ENCODE measurements at places on chromosomes 2 and 18.

DNA sequence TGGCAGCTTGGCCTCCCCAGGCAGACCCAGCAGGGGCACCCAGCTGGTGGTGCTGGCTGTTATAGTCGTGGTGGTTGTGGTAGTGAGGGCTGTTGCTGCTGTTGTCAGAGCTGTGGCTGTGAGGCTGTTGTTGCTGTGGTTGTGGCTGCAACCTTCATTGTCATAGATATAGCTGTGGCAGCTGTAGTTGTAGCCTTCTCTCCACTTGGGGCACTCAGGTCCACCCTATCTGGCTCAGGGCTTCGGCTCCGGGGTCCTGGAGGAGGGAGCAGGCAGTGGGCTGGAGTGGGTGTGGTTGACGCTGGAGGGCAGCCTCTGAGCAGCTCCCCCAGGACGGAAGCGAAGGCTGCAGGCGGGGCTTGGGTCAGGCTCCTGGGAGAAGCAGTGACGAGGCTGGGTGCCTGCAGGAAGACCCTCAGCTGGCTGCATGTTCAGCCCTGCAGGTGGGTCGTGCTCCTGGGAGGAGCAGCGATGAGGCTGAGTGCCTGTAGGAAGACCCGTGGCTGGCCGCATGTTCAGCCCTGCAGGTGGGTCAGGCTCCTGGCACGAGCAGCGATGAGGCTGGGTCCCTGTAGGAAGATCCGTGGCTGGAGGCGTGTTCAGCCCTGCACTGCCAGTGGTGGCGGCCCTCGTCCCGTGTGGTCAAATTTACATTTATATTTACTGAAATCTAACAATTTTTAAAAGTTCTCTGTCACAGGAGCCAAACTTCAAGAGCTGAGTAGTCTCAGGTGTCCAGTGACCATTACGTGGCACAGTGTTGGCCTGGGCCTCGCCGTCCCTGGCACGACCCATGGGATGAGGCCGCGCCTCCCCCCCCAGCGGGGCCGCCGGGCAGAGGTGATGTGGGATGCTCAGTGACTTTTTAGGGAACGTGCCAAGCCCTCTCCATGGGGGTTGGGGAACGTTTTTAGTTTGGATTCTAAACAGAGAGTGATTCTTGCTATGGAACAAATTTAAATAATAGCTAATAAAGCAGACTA, 79.2 kb upstream of the PXDN start:
- no peak for DNase-seq

GRCh38 chr2:120526047-120526562, 180.2 kb downstream of the INHBB start:
- DNase-seq, result no peak

GRCh38 chr2:35503738-35504199, 851.8 kb upstream of the CRIM1 start:
- DNase-seq, result no peak

- DNase-seq, result no peak
Measured at GRCh38 chr18:62179213-62179612, 7.6 kb downstream of the PIGN start.

- no peak for DNase-seq
Measured at GRCh38 chr2:241574911-241575623, 16.5 kb downstream of the BOK start.

GRCh38 chr2:130790804-130791616, 35.7 kb downstream of the AMER3 start:
- no peak for DNase-seq

GRCh38 chr2:222609381-222609780, 46.5 kb downstream of the FARSB start:
- DNase-seq, result no peak

DNA sequence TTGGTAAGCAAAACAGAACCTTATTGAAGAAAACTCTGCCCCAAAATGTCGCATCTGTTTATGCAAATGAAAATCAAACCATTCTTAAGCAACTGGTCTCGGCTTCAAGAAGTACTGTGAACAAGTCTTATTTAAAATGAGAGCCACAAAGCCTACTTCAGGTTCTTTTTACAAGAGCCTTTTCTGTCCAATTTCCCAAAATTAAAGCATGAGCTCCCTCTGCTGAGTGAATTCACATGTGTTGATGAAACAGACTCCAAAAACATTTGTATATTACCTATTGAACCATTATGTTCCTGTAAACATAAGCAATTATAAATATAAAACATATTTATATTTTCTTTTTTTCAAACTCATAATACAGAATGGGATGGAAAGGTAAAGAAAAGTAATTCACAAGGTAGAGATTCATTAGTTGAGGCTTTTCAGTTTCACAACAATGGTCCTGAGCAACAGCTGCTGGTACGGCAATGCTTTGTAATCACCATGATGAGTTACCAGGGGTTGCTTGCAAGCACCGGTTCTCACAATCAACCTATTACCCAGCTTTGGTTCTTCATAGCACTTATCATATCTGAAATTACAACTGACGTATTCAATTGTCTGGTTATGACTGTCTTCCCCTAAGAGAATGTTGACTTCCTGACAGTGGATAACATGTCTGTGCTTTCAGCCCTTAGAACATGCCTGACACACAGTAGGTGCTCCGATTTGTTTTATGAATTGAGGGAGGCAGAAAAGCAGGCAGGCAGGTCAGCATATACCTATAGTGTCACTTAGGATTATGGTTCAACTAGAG, 108.4 kb upstream of the BZW1 start:
- no peak for DNase-seq

- no peak for DNase-seq
Measured at GRCh38 chr2:134457765-134458472, 204.0 kb downstream of the MGAT5 start.

DNA sequence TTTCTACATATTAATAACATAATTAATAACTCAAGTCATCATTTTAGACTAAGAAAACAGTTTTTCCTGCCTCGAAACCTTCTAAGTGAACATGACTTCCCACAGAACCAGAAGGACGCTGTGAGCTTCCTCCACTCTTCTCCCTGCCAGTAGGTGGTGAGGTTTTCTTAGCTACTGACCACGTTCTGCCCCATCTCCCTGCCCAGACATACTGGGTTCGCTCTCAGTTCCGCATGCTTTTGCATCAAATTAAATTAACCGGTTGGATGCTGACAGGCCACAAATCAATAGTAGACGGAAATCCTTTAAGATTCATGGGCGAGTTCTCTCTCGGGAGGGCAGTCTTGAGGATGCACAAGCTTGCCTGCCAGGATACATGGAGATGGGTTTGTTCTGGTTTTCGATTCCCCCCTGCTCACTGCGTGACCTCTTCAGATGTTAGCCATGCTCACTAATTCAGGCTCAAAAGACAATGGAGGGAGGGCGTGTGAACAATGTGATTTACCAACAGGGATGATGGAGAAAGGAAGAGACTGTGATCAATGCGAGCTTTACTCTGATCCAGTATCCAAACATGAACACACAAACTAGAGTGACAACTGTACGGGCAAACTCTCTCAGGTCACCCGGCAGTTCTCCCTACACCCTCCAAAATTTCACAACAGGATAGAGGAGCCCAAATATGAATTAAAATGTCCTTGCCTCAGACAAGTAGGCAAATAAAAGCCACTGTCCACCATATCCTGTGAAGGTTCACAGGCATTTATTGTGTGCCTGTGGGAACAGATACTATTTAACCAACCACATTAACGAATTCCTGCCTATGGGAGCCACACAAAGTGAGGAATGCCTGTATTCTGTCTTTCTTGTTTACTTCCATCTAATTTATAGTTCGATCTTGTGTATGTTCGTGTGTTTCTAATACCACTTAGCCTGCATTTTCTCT, 375.7 kb downstream of the EIPR1 start:
- DNase-seq, result no peak

GRCh38 chr2:211364911-211365310, 808.5 kb downstream of the CPS1 start:
- DNase-seq, result no peak

DNA sequence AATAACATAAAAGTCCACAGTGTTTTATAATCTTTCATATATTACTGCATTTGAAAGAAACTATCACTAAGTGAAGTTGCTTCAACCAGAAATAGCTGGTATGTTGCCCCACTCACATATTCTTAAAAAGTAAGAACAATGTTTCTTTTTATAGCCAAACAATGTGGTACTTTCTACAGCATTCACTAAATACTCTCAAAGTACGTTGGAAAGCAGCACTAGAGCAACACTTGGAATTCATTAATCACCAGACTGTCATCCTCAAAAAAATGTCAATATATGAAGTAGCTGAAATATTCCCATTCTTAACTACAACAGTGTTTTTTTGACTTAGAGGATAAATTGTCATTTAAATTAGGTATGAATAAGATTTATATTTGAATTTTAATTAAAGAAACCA, 32.8 kb downstream of the COBLL1 start:
- DNase-seq, result no peak

GRCh38 chr2:62486439-62486765, 19.6 kb downstream of the TMEM17 start:
- DNase-seq, result no peak

- DNase-seq, result no peak
Measured at GRCh38 chr2:239396881-239397681, 3.7 kb downstream of the HDAC4 start.

DNA sequence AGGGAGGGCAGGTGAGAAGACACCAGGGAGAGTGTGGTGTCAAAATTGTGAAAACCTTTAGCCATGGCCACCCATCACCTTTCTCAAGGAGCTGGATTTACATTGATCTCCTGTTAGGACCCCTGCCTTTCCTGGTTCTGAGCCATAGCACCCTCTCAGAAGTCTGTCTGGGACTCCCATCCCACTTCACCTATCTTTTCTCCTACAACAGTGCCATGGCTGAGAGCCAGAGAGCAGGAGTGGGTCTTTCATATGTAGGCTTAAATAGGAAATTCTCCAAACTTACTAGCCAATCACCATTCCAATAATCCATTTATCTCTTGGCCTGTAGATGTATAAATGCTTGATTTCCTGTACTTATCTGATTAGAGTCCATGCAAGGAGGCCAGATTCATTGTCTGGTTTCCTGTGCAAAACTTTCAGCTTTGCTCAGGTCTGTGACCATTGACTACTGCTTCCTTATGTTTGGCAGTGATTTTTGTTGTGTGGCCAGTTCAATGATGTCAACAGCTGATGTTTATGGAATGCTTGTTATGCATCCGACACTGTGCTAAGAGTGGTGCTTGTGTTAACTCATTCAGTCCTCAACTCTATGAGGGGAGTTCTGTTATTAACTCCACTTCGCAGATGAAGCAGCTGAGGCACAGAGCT, 57.6 kb upstream of the IGFBP5 start:
- no peak for DNase-seq

GRCh38 chr2:159098361-159098760, 129.9 kb downstream of the TANC1 start:
- no peak for DNase-seq

GRCh38 chr2:217966423-217967070, 36.2 kb downstream of the TNS1 start:
- DNase-seq, result no peak

DNA sequence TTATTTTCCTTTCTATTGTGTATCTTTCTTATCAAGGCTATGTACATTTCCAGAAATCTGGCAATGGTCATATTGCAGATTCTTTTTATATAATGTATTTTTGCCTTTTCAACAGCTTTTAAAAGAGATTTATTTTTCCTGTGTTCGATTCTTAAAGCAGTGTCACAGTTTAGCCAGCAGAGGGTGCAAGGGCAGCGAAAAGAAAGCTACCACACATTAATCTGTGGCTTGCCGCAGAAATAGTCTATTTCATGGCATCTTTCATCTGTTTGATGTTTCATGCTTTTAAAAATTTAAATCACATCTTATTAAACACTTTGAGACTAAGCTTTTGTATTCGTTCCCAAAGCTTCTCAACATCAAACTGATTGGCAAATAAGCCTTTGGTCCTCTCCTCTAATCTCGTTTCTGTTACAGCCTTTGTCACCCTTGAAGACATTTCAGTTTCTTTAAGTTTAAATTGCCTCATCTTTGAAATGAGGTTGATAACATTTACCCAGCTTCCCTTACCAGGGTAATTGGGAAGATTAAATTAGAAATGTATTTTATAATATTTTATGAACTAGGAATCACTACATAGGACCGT, 73.3 kb downstream of the PIK3C3 start:
- no peak for DNase-seq

- no peak for DNase-seq
Measured at GRCh38 chr2:120343433-120344105, 2.4 kb upstream of the INHBB start.

- no peak for DNase-seq
Measured at GRCh38 chr2:103327386-103327785, 565.6 kb downstream of the TMEM182 start.
